ENCODE measurements at places on chromosomes 6 and 20.

GRCh38 chr20:54227751-54228150 is 19.9 kb downstream of the PFDN4 start:
- DNase-seq: no peak

DNA sequence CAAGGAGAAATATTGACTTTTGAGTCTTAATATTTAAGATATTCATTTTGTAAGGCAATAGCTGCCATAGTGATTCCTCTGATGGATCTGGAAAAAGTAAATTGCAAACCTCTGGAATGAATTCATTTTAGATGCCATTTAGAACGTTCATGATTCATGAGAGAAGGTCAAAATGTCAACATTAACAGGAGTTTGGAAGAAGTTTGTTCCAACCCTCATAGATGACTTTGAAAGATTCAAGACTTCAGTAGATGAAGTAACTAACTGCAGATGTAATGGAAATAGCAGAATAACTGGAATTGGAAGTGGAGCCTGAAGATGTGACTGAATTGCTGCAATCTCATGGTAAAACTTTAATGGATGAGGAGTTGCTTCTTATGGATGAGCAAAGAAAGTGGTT is 100.9 kb upstream of the CCN2 start:
- DNase-seq: no peak

DNA sequence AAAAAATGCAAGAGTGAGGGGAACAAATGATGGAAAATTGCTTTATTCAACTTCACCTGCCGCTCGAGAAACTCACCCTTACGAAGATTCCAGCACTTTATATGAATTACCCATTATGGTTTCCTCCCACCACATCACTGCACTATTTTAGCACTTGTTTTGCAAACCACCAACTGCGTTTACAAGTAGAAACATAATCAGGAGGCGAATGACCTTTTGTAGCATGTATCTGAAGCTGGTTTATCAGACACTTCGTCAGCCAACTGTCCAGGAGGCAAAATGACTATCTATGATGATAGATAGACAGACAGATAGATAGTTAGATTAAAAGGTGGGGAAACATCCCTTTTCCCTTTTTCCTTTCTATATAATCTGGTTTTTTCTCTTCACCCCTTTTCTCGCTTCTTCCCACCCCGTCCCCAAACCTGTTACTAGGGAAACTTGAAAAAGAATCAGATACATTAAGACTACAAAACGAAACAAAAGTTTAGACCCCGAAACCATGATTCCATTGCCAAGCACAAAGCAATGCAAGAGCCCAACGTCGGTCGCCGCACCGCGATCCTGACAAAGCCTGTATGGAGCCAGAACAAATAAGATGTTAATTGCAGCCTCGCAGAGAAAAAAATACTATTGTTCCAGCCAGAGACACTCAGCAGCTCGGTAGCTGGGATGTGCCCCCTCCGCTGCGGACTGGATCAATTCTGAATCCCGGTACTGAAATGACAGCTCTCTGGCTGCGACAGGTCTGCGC is 933 bp upstream of the ADGRB3 start:
- DNase-seq: no peak

DNA sequence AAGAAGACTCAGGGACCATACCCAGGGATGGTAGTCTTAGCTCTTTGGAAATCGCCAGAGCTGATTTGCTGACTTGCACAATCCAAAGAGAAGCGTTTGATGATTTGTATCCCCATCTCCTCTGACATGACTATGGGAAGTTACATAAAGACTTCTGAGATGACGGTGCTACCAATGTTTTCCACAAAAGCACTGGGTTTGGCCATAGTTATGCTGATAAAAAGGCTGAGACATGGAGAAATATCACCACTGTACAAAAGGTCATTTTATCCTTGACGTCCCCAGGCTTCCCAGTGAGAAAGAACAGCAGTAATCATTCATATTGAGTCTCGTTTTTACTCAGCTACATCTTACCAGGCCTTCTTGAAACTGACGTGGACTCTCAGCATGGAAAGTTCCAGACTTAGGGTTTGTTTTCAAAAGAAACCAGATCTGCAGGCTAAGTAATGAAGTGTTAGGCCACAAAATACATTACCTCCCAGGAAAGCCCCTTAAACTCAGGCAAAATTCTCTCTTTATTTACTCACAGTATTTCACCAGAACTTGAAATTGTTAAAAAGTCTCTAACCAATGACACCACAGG is 370.3 kb upstream of the JARID2 start:
- DNase-seq: no peak

DNA sequence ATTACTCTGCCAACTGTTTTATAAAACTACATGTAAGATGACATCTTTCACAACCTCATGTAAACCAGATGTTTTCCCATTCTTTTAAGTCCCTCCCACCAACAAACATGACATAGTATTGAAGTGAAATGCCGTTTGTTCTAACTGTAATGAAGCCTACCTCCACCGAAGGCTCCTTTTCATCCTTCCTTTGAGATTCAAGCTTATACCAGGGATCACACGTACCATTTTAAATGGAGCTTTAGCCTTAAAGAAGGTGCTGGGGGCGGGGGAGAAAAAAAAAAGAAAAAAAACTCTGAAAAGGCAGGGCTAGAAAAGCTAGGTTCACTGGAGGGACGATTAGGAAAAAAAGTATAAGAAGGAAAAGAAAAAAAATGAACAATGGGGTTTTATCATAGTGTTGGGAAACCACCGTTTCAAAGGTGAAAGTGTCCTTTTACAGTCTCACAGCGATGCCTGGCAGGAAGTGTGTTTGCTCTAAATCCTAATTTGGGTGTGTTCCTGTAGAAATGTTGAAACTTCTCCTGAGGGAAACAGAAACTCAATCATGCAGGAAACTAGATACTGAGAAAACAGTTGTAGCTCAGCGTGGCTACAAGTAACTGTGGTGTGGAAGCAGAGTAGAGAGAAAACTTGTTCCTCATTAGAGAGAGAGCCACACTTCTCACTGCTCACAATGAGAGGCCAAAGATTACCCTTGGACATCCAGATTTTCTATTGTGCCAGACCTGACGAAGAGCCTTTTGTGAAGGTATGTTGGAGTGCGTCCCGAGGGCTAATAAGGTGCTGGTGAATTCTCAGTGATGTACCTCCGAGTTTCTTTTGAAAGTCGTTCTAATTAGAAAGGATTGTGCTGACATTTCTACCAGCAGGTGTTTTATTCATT is 37.6 kb upstream of the HINT3 start:
- no peak for DNase-seq
